ENCODE measurements at places on chromosomes 3 and 15.

DNA sequence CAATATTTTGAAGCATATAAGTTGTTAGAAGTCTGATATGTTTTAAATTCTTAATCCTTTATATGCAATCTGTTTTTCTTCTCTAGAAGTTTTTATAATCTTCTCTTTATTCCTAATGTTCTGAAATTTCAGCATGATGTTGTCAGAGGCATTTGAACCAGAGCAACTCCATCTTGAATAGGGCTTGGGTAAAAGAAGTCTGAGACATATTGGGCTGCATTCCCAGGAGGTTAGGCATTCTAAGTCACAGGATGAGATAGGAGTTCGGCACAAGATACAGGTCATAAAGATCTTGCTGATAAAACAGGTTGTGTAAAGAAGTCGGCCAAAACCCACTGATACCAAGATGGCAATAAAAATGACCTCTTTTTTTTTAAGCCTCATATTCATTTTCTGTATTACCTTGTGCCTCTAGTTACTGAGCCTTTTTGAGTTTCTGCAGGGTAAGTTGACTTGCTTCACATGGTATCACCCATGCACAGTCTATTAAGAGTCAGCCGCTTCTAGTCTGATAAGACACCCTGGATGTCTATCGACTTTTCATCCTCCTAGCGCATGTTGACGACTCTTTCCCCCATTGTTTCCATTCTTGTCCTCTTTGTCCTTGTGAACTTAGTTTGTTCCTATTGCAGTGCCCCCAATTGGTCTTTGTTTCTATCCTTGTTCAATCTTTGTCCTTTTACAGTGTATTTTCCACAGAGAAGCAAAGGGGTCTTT is 80.8 kb upstream of the RNU6-1 start:
- no peak for DNase-seq

DNA sequence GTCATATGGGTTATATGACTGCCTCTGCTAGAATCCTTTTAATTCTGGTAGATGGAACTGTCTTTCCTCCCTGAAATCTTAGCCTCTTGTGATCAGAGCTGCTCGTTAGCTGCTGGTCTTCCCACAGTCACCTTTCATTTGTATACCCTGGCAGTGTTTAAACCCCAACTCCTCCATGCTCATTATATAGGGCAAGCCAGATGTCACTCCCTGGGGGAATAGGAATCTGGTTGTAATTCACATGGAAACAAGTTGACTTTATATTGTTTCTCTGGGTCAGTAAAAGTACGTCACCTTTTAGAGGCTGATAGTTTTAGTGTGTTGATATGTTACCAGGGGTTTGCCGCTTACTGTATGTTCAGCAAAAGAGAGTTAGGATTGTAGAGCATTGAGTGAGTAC is 103.5 kb downstream of the ITPR1 start:
- no peak for DNase-seq

DNA sequence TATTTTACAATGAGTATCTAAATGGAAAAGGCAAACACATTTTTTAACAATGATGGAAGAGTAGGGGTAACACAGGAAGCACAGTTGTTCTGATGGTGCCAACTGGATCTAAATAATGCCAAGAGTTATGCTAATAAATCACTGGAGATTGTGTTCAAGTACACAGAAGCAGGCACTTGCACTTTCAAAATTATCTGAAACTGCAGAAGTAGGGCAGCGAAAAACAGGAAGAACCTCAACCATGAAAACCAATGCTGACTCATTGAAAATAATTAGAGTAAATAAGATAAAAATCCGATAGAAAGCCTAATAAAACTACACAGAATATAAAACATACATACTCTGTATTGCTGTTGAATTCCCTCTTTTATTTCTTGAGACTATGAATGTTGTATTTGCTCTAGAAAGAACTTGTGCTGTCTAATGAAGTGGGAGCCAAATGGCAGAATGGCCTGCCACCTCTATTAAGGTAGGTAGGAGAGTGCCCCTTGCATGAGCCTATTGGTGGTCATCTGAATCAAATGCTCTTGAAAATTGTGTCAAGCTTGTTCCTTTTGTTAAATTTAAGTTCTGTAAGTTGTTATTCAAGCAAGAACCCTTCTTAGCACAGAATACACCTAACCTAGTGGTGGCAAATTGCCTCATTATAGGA is 93.7 kb downstream of the ABI3BP start:
- no peak for DNase-seq

GRCh38 chr3:185680231-185680630 is 94.1 kb downstream of the SENP2 start:
- DNase-seq, result no peak

- no peak for DNase-seq
Measured at GRCh38 chr3:87581240-87581639, 304.9 kb upstream of the POU1F1 start.

DNA sequence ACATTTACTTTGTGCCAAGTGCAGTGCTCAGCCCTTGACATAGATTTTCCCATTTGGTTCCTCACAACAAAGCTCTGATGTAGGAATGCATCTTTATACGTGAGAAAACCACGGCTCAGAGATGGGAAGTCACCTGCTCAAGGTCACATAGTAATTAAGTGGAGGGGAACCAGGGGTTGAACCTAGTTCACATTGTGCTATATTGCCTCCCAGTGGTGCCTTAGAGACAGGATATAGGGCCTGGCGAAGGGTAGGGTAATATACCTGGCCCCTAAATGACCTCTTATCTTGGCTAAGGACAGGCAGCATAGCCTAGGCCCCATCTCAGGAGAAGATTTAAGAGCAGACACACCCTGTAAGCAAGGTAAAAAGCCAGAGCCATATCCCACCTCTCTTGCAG is 71.5 kb downstream of the FOXP1 start:
- DNase-seq, result no peak

- DNase-seq, result no peak
Measured at GRCh38 chr3:27540231-27540630, 56.0 kb upstream of the SLC4A7 start.

- no peak for DNase-seq
Measured at GRCh38 chr3:104474011-104474410, 892.7 kb upstream of the ALCAM start.

DNA sequence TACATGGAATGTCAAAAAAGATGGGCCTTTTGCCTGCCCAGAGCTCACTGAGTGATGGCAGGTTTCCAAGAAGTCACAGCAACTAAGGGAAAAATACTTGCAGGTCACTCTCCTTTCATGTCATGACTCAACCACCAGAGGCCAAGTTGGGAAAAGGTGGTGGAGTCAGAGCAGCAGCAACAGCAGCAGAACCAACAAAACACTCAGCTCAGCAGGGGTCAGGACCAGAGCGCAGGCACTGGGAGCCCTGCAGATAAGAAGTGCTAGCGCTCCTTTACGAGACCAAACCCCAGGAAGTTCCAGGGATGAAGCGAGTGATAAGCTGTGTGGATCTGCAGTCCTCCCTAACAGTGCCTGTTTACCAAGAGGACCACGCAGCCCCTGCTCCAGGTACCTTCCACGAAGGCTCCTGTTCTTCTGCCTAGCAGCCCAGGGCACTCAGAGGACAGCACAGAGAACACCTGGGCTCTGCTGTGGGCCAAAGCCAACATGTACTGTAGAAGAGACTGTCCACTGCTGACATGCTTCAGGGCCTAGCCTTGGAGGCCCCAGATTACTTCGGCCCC is 26.0 kb downstream of the POC1A start:
- no peak for DNase-seq

DNA sequence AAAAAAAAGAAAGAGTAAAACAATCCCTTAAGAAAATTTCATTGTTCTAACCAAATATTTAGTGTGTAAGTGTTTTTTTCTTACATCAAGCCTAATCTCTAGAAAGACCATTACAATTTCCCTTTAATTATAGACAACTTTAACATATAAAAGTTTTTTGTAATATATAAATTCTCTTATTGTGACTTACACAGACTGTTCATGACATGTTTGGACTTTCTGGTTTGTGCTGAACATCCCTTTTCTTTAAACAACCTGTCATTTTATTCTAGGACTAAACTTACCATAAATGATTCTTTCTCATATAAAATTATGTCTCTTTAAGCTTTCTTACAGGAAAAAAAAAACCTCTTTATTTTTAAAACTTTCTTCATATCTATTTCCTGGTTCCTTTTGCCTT is 13.0 kb upstream of the BTLA start:
- no peak for DNase-seq

GRCh38 chr3:133853063-133853924 is 42.4 kb downstream of the RAB6B start:
- no peak for DNase-seq

GRCh38 chr3:86563400-86563970 is 427.5 kb downstream of the VGLL3 start:
- DNase-seq, result no peak
